ENCODE measurements at places on chromosomes 3 and 15.
A peak's percentile ranks its signal among the peaks of the same experiment; 100 is the strongest.

- no peak for DNase-seq
These were observed 377.3 kb downstream of the MECOM start for GRCh38 chr3:169286214-169286613.

- DNase-seq = no peak
These were observed 661.7 kb downstream of the MCTP2 start for GRCh38 chr15:94893091-94893490.

DNA sequence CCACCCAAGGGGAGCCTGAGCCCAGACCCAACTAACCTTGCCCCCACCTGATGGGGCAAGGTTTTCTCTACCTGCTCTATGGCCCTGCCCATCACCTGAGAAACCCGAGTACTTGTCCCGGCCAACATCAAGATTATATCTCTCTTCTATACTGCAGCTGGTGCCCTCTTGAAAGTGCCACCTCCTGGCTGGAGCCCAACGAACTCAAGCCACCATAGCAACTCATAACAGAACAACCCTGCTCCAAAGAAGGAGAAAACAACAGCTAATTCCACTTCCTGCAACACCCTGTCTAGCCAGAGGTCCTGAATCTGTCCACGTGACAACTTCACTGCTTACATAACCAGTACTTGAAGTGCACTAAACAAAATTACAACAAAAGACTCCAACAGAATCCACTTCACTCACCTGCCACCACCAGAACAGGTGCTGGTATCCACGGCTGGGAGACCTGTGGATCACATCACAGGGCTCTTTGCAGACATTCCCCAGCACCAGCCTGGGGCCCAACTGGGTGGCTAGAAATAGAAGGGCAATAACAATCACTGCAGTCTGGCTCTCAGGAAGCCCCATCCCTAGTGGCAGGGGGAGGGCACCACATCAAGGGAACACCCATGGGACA is 49.2 kb downstream of the PIERCE2 start:
- no peak for DNase-seq

- DNase-seq = no peak
These were observed 2.5 kb upstream of the HHLA2 start for GRCh38 chr3:108293858-108294257.

- no peak for DNase-seq
These were observed 7.2 kb downstream of the DAPK2 start for GRCh38 chr15:64038878-64039610.

DNA sequence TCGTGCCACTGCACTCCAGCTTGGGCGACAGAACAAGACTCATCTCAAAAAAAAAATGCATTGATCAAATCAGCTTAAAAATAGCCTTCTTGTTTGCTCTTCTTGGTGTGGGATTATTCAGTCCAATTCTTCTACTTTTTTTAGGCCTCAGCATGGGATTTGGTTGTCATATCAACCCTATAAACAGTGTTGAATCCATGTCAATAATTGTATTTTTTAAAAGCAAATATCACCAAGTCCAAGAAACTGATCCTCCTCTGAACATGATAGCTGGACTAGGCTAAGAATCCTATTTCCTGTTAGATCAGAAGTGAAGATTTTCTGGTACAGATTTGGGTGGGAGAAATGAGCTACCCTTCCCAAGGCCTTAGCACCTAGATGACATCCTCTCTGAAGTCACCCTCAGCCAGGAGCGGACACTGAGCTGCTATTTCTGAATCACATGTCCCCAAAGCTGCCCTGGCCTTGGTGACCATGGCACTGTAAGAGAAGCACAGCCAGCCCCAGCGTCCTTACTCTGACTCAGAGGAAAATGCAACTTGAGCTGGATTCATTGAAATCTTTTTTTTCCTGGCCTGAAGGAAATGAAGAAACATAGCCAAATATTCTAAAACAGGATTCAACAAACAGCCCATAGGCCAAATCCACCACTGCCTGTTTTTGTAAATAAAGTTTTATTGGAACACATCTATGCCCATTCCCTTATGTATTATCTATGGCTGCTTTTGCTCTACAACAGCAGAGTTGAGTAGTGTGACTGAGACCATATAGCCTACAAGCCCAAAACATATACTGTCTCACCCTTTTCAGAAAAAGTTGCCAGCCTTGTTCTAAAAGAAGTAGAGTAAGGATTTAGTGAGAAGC is 215.9 kb upstream of the CTDSPL start:
- no peak for DNase-seq

DNA sequence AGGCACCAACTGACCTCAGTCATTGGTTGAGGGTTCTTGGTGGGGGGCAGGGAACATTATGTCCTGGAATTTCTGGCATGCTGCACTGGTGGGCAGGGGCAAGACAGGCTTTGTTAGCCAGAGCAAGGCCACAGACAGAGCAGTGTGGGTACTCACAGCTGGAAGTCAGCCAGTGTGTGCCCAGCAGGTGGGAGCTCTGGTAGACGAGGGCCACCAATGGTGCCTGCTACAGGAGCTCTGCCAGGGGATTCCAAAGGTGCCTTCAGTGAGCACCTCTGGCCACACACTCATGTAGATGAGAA is 31.3 kb downstream of the CYP8B1 start:
- peak; percentile 20 for DNase-seq

- DNase-seq = no peak
These were observed 3.2 kb downstream of the RTP3 start for GRCh38 chr3:46500656-46501635.

GRCh38 chr3:192825657-192826200 is 91.9 kb downstream of the MB21D2 start:
- no peak for DNase-seq

GRCh38 chr3:113212844-113213375 is 1.6 kb downstream of the BOC start:
- no peak for DNase-seq

- DNase-seq = no peak
These were observed 99.9 kb downstream of the CD200R1L start for GRCh38 chr3:112746675-112747280.

GRCh38 chr15:75947092-75947491 is 43.4 kb downstream of the FBXO22 start:
- DNase-seq = no peak

DNA sequence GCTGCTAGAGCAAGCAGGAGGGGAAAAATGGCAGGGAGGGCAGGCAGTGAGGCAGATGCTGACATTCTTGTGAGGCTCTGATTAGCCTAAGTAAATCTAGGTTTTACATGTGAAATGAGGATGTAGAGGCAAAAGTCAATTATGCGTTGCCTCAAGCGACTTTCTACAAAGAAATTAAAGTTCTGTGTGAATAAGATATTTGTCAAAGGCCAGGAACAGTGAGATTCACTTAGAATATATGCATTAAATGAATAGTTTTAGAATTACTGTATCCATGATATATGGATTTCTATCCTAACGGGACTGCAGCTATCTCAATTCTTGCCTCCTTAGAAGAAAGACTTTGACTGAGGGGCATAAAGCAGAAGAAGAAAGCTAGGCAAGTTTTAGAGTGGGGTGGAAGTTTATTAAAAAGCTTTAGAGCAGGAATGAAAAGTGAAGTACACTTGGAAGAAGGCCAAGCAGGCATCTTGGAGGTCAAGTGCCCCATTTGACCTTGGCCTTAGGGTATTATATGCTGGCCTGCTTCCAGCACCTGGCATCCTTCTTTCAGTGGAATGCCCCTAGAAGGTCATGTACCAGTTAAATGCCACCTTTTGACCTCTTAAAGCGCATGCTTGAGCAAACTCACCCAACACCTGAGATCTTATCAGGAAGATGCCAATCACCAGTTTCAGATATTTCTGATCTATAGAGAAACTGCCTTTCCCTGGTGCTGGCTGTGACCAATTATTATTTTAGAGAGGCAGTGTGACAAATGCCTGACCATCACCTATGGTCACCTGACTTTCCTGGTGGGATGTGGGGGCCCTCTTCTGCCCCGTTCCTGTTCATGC is 38.2 kb downstream of the OSTN start:
- DNase-seq = no peak

DNA sequence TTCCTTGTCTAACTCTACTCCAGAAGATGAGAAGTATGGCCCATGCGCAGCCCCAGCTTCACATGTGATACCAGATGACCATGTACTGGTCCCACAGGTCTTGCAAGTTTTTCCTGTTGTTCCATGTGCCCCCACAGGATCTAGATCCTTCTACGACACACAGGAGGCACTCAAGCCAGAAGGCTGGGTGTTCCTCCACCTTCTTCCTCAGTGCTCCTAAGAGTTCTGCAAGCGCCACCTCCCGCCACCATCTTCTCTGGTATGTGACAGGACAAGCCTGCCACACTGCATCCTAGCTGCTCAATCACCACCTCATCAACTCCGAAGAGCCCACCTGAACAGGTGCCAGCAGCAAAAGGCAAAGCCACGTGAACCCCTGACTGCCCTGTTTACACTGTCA is 43.1 kb downstream of the XXYLT1 start:
- DNase-seq = no peak

DNA sequence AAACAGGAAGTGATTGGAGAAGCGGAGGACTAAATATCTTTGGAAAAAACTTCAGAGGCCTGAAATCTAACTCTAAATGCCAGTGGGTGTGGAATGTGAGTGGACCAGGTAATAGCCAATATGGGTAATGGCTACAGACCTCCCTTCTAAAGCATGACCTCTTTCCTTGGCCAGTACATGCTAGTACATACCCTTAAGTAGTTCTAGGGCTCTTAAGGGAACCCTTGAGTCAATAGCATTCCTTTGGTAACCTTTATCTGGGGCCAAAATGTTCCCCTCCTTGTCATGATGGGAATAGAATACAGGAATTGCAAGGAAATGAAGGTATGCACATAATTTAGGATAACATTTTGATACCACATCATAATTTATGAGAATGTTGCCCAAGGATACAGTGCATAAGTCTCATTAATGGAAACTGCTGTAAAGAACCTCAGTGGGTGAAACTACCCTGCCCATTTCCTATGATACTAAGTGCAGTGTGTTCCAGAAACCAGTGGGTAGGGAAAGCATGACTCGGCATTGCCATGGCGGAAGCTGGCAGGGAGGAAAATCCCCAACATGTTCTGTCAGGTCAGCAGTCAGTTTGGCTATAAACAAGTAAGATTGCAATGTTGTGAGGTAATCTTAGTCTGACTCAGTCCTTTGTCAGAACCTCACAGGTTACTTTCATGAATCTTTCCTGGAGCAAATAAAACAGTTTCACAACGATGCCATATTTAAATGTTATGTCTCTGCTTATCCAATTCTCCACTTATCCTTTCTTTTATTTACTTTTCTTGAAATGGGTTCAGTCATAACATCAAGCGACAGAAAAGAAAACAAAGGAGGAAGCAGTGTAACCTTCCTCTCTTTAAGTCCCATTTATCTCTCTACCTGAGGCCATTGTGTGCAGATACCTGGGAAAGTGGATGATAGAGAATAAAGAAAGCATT is 23.5 kb upstream of the RAP2B start:
- DNase-seq = no peak

GRCh38 chr15:63672369-63672768 is 75.2 kb downstream of the FBXL22 start:
- no peak for DNase-seq

DNA sequence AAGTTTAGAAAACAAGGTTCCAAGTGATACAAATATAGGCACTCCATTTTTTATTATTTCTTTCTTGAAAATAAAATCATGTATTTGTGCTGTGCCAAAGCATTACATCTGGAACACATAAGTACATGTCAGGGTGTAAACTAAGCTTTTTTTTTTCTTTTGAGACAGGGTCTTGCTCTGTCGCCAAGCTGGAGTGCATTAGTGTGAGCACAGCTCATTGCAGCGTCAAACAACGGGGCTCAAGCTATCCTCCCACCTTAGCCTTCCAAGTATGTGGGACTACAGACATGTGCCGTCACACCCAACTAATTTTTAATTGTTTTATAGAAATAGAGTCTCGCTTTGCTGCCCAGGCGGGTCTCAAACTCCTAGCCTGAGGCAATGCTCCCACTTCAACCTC is 9.0 kb downstream of the SPATA12 start:
- no peak for DNase-seq

DNA sequence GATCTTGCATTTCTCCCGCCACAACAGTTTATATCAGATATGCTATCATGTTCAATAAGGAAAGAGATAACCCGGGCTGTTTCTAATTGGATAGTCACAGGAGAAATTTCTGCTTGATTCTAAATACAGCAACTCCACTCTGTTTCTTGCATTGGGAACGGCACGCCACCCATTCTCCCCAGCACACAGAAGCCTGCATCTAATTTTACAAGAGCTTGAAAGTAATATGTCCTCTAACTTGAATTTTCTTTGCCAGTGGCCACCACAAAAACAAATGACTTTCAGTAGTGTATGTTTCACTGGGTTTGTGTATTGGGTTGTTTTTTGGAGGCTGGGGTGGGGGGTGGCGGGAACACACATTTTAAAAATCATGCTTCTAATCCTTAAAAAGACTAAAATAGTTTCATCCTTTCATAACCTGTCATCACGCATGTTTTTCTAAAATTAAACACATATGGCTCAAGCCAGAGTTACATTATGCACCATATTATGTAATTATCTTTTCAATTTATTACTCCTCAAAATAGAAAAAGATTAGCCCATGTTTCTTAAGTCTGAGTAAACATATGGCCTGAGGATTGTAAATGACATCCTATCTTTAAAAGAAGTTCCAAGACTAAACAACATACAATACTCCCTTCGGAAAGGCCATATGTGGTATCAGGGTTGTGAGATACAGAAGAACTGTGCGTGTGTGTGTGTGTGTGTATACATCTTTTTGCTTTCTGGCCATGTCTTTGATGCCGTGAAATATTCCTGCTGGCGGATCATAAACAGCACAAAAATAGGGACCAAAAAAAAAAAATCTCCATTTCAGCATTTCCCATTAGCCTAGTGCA is 176.3 kb downstream of the FOXP1 start:
- DNase-seq = no peak

- no peak for DNase-seq
These were observed 115.2 kb downstream of the ANO10 start for GRCh38 chr3:43506644-43507043.

- DNase-seq = no peak
These were observed at the start of gene CRYGS for GRCh38 chr3:186544281-186544680. TSS of gene CRYGS (minus strand) at chr3:186544380. CDS start at chr3:186544326, 54 bp downstream.

DNA sequence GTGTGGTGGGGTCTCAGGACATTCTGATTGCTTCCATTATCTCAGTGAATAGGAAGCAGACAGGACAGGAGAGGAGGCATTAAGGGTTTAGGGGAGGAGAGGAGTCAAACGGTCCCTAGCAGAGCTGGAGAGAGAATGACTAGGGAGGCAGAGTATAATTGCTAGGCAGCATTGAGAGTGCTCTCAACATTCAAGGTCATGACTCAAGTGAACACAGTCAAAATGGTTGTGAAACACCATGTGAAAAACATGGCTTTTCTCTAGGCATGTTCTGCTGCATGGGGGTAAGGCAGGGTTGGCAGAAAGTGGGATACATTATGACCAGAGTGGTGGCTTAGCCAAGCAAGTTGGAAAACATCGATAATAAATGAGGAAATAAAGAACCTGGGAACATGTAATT is 19.5 kb upstream of the HRH1 start:
- DNase-seq = no peak
